Activated CD4-positive, alpha-beta memory T cell treated with anti-CD3 and anti-CD28 coated beads for 36 hours (primary cell): ENCODE measurements at places on chromosomes 4 and X. TPM values are rescaled to one million over a fixed set of nuclear protein-coding genes. Genes with fewer than 3 reads are reported as not detected.

The ADRA2C gene
- not detected for total RNA-seq

DNA sequence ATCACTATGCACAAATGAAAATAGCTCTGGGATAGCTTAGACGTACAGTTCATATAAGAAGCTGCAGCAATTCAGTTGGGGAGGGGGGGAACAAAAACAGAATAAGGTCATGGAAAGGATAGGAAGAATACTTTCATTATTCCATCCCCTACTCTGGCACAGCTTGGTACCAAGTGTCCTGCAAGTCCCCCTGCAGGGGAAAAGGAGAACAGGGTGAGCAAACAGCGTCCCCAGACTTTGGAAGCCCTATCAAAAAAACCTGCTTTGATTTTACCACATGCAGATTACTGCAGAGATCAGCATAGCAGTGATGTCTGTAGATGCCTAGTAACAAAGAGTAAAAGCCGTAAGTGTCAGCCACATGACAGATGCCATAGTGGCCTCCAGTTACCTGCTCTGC is 209.4 kb upstream of the NEIL3 start:
- no peaks in the 10 kb centered on the region for H3K4me1 ChIP-seq
- no peak overlapping the region for H3K27ac ChIP-seq
- H3K4me3 ChIP-seq, result no peak overlapping the region
- no peaks in the 10 kb centered on the region for H3K36me3 ChIP-seq
- no peaks in the 10 kb centered on the region for H3K27me3 ChIP-seq

GRCh38 chrX:75748431-75748830 is 36.6 kb downstream of the MAGEE2 start:
- DNase-seq, result no peak
- peaks cover 17% of the 10 kb centered on the region for H3K4me1 ChIP-seq
- no peak overlapping the region for H3K27ac ChIP-seq
- H3K4me3 ChIP-seq, result no peak overlapping the region

The MAGED4B gene
- total RNA-seq, result 1.9 TPM

The HHIP gene
- total RNA-seq, result not detected

DNA sequence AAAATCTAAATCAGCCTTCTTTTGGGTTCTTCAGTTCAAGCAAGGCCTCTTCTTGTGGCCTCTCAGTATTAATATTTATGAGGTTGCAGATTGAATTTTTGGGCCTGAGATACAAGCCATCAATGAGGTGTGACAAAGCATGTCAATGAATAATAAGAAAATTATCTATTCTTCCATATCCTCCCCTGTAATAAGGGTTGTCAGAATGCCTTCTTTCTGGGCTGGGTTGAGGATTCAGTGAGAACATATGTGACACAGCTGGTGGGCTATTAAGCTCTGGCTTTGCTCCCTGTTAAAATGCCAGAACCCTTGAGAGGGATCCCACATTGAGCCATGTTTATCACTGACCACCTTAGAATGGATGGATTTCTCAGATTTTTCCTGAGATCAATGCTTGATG is 187.2 kb downstream of the AR start:
- no peaks in the 10 kb centered on the region for H3K36me3 ChIP-seq
- no peaks in the 10 kb centered on the region for H3K27me3 ChIP-seq

DNA sequence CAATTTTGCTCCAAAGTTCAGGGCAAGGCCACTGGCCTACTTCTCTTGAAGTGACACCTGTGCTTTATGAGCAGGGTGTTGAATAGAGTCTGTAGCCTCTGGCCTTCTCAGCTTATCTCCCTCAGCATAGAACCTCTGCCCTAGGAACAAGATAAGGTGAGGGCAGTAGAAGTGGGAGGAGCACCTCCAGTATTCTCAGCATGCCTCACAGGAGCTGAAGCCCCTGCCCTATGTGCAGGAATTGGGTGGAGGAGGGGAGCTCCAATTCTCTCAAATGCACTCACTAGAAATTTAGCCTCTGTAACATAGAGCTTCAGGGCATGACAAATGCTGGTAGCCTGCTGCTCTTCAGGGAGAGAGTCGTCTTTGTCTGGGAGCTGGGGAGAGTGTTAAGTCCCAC is 479.3 kb downstream of the IL1RAPL1 start:
- DNase-seq, result no peak
- H3K27ac ChIP-seq, result no peak overlapping the region
- no peaks in the 10 kb centered on the region for H3K27me3 ChIP-seq
- H3K36me3 ChIP-seq, result no peaks in the 10 kb centered on the region
- H3K4me1 ChIP-seq, result no peaks in the 10 kb centered on the region

DNA sequence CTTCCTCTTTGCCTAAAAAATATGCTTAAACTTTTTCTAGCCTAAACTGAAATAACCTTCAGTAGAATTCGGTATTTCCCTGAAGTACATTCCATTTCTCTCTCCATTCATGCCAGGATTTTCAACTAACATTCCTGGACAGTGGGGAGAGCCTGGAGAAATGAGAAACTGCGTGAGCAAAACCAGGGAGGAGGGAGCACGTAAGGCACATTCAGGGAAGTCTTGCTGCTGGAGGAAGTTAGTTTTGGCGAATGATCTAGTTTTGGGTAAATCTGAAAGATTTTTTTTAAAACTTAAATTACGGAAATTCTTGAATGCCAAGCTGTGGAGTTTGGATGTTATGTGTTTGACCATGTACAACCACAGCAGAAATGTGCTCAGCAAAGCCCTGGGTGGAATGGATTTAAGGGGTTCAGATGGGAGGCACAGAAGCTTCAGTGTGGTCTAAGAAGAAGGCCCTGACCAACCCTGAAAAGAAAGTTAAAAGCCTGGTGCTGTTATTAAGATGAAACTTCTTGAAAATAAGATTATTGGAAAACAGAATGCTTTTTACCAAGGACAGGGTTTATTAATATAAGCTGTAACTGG is 347.8 kb downstream of the ANK2 start:
- H3K36me3 ChIP-seq, result no peaks in the 10 kb centered on the region
- no peak overlapping the region for H3K4me3 ChIP-seq
- DNase-seq, result no peak

DNA sequence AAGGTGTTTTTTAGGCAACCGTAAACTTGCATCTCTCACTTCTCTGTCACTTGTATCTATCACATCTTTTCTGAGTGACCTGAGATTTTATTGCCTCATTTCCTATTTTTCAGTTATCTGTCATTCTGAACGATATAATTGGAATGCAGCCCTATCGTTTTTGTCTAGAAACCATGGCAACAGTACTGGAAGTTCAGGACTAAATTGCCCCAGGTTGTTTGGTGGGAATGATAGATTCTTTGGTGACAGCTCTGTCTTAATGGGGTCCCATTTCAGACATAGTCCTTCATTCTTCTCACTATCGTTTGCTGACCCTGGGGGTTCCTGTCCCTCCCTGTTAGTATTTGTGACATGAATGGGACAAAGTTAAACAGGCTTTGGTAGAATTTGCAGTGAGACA is 267.7 kb upstream of the GALNT7 start:
- H3K27ac ChIP-seq, result no peak overlapping the region
- no peak for DNase-seq
- no peaks in the 10 kb centered on the region for H3K27me3 ChIP-seq

DNA sequence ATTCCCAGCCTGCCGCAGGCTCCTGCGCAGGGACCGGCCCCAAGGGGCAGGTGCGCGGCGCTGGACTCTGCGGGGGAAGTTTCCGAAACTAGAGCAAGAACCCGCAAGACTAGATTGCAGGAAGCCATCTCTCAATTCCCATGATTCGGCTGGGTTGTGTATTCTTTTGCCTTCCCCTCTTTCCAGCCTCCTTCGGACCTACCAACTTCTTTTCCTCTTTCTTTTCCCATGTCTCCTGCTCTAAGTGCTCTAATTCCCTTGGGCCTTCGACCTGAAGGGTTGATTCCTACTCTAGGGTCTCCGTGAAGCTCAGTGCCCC is 645 bp upstream of the OPHN1 start:
- peak overlapping the region; percentile 64 for H3K4me3 ChIP-seq
- H3K4me1 ChIP-seq, result peaks cover 7% of the 10 kb centered on the region
- DNase-seq, result no peak
- H3K36me3 ChIP-seq, result no peaks in the 10 kb centered on the region
